ENCODE measurements at places on chromosomes 13 and 19. TPM values are rescaled to one million over a fixed set of nuclear protein-coding genes. Genes with fewer than 3 reads are reported as not detected.

Gene ZNF575
- polyA plus RNA-seq = 0.97 TPM

Gene CXCL17
- polyA plus RNA-seq = not detected

Gene SCN1B
- polyA plus RNA-seq = 89.1 TPM

Gene PCDH17
- polyA plus RNA-seq = 1.3 TPM

Gene SCGB2B2
- polyA plus RNA-seq = 0.68 TPM

Gene DCUN1D2
- polyA plus RNA-seq = 91.6 TPM

Gene OXGR1
- polyA plus RNA-seq = 0.09 TPM

All from right cardiac atrium (tissue), 5 donors.